Dermis microvascular lymphatic vessel endothelial cell (primary cell): ENCODE measurements at places on chromosomes 13 and 19. TPM values are rescaled to one million over a fixed set of nuclear protein-coding genes. Genes with fewer than 3 reads are reported as not detected.

DNA sequence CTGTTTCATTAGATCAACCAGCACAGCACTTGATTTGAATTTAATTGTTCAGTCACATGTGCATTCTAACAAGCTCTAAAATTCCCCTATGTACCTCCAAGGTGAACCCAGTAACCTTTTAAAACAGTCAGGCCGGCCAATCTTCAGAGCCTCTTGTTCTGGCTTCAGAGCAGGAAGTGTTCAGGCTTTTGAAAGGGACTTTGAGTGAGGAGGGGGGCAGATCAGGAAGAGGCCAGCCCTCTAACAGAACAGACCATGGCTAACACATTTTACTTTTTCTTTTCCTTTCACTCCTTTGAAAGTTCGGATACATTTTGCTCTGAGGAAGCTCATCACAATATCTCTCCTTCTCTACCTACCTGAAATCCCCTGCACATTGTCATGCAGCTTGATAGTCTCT, 390.3 kb downstream of the TBC1D4 start:
- DNase-seq, result no peak

Gene PLK5
- not detected in 2 replicates for total RNA-seq

Gene EFNB2
- 64.9 and 67.3 TPM in 2 replicates for total RNA-seq

Gene ERFL
- total RNA-seq, result not detected in 2 replicates

Gene GRIK5
- under 0.01 TPM in 1 of 2 replicates, not detected in the other for total RNA-seq

Gene POU2F2
- 0.26 and 1.0 TPM in 2 replicates for total RNA-seq
